ENCODE measurements at places on chromosomes 4 and X.

DNA sequence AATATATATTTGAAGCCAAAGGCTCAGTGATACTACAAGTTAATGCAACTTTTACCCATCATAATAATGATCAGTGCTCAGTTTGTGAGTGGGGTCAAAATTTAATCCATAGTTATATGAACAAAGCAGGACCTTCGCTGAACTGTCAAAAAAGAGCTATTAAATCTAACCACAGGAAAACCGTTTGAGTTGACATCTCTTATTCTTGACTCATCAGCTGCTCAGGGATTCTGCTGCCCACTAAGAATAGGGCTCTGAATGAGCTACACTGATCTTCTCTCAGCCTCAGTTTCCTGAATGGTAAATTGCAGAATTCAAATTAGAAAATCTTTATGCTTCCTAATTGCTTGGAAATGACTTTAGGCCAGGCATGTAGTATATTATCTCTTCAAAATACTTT, 44.9 kb upstream of the NAP1L5 start:
- DNase-seq = no peak

DNA sequence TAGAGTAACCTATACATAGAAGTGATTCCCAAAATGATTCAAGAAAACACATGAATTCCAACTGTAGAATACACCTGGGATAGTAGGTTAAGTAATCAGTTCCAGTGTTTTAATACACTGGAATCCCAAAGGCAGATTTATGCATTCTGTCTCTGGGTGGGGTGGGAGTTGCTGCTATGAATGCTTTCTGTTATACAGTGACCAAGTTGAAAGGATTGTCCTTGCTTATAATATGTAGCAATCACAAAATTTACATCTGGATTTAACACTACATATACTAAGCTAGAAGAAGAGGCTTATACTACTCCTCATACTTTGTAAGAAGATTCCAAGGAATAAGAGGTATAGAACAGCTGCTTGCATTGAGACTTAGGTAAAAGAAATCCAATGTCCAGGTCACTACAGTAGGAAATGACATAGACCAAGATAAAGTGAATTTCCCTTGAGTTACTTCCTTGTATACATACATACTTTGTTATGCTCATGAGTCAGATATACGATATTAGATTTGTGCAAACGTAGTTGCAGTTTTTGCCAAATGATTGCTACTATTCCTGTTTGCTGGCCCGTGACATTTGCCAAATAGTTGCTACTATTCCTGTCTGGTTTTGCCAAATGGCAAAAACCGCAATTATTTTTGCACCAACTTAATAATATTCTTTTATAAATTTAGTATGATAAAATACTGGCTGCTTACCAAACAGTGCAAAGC, 210.5 kb upstream of the DIAPH2 start:
- no peak for DNase-seq

GRCh38 chr4:107497054-107497453, 223.0 kb downstream of the PAPSS1 start:
- no peak for DNase-seq

DNA sequence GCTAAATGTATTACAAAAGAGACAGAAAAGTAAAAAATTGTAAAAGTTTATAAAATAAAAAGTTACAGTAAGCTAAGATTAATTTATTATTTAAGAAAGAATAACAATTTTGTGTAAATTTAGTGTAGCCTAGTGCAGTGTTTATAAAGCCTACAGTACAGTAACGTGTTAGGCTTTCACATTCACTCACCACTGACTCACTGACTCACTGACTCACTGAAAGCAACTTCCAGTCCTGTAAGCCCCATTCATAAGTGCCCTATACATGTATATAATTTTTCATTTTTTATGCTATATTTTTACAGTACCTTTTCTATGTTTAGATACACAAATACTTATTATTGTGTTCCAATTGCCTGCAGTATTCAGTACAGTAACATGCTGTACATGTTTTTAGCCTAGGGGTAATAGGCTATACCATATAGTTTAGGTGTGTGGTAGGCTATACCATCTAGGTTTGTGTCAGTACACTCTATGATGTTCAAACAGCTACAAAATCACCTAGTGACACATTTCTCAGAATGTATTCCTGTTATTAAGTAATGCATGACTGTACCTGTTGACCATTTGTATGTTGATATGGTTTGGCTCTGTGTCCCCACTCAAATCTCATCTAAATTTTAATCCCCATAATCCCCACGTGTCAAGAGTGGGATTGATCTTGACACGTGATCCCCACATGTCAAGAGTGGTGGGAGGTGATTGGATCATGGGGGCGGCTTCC, 57.9 kb downstream of the CFAP299 start:
- no peak for DNase-seq
